ENCODE measurements at places on chromosomes 2 and 18.

DNA sequence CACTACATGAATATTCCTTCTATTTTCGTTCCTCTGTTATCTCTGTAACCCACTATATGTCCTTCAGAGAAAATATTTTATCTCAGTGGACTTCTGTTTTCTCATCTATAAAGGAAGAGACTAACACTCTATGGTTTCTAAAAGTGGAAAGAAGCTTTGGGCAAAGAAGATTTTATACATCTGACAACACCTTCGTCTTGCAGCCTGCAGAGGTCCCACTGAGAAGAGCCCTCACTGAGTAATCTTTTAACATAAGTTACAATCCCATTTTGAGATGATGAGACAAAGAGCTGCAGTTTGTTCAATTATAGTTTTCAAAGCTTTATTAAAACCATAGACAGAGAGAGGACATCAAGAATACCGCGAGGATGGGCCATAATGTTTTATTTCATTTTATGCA is 28.7 kb downstream of the XIRP2 start:
- DNase-seq = no peak

- no peak for DNase-seq
Measured at GRCh38 chr2:177284531-177284930, 20.0 kb upstream of the NFE2L2 start.

GRCh38 chr2:149634103-149634502 is 46.5 kb upstream of the MMADHC start:
- DNase-seq = no peak

- peak; percentile 68 for DNase-seq
Measured at GRCh38 chr2:112061299-112061698, 6.2 kb downstream of the TMEM87B start.

GRCh38 chr2:122083256-122084048 is 328.0 kb downstream of the TSN start:
- no peak for DNase-seq

GRCh38 chr18:51255693-51256092 is 58.2 kb upstream of the MEX3C start:
- DNase-seq = no peak

DNA sequence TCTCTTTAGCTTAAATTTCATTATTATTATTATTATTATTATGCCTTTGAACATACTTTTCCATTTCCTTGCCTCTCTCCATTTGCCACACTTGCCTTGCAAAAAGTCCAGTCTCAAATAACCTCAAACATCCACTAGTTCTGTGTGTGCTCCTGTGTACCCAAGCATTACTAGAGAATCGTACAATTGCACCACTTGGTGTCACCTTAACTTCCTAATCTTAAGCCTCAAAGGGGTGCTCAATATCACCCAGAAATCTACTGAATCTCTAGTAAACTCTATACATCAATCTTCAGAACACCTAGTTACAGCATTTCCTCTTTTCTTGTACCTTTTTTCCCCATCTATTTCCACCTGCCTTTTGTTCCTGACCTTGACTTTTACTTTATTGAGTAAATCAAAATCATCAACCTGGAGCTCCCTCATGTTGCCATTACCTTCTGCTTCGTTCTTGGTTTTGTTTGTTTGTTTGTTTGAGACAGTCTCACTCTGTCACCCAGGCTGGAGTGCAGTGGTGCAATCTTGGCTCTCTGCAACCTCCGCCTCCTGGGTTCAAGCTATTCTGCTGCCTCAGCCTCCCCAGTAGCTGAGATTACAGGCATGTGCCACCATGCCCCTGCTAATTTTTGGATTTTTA is 12.5 kb upstream of the SOS1 start:
- DNase-seq = no peak

- peak; percentile 39 for DNase-seq
Measured at GRCh38 chr2:75500633-75501032, 60.1 kb downstream of the EVA1A start.

DNA sequence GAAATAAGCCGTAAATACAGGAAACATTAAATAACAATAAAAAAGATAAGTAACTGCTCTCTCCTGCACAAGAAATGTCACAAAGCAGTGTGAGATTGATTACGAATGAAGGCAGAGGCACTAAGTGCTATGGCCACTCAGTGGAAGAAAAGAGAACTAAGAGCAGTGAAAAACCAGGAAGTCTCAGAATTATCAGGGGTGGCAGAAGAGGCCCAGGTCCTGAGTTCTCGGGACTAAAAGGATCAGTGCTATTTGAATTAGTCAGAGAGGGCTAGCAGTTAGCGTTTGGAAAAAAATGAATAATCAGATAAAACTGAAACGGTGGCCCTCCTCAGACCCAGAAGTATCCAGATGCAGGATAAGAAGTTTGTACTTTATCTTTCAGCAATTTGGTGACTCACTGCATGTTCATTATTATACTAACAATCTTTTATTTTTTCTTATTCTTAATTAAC is 367.1 kb downstream of the ZEB2 start:
- DNase-seq = peak; percentile 73

DNA sequence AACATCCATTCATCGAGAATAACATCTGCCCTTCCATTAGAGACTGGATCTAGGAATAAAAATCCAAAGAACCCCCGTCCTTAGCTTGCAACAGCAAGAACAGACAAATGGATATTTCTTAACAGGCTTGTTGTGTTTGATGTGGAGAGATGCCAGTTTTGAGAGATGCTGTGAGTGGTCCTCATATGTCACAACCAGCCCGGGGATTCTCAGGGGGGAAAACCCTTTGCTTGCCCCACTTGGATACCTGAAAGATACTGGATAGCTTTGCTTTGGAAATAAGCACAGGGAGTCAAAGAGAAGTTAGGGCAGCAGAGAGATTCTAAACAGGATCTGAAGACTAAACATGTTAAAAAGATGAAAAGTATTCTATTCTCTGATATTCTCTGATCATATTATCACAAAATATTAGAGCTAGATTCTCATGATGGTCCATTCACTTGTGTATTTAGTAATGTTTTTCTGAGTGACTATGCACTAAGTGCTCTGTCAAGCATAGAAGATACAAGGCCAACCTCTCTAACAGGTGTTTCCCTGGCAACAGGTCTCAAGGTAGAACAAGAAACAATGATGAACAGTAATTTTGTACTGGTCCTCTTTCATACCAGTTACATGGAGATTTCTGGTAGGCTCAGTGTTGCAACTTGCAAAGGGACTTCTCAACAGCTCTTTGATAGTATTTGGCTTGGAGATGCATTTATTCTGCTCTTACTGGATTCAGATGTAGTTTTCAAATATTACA is 348.2 kb downstream of the MYCN start:
- DNase-seq = no peak

Measured in astrocyte (in vitro differentiated cells and primary cell).